Sigmoid colon (tissue), 7 donors: ENCODE measurements at places on chromosomes 12 and 14. TPM values are rescaled to one million over a fixed set of nuclear protein-coding genes. Genes with fewer than 3 reads are reported as not detected.
A peak's percentile ranks its signal among the peaks of the same experiment; 100 is the strongest.

The C12orf42 gene
- total RNA-seq = not detected

The KLHL42 gene
- 78.1 TPM for total RNA-seq

DNA sequence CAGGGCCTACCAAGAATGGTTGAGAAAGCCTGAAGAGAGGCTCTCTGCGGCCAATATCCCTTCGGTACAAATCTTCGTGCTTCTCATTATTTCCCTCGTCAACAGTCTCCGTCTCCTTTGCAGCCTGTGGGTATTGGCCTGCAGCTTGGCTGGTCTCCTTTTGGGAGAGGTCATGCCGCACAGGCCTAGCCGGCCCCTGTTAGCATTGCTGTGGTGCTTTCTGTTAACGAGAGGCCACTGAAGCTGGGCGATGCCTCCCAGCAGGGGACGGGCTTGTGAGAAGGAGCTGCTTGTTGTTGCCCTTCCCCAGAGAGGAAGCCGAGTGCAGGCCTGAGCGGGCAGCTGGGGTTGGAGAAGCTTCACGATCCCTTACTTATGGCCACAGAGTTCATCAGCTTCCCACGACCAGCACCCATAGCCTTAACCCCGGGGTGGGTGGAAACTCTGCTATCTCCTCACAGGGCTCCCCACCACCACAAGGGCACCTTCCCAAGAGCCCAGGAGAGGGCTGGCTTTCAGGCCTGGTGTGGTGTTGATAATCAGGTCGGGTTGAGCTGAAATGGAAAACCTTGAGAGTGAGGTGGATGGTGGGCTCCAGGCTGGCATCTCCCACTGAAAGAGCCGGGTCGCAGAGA is 228.6 kb downstream of the ZFP36L1 start:
- DNase-seq = no peak

DNA sequence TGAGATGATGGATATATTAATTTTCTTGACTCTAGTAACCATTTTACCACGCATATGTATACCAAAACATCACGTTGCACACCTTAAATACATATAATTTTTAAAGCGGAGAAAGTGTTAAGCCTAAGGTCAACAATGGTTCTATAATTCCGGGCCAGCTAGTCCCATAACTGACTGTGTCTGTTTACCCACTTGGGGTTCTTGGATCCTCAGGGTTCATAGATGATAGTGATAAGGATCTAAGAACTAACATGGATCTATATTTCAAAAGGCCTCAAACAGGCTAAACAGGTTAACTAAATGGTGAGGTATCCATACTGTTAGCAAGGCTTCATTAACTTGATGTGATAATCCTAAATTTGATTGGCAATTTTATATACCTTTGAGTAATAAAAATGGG is 9.8 kb downstream of the SLC38A1 start:
- DNase-seq = no peak

DNA sequence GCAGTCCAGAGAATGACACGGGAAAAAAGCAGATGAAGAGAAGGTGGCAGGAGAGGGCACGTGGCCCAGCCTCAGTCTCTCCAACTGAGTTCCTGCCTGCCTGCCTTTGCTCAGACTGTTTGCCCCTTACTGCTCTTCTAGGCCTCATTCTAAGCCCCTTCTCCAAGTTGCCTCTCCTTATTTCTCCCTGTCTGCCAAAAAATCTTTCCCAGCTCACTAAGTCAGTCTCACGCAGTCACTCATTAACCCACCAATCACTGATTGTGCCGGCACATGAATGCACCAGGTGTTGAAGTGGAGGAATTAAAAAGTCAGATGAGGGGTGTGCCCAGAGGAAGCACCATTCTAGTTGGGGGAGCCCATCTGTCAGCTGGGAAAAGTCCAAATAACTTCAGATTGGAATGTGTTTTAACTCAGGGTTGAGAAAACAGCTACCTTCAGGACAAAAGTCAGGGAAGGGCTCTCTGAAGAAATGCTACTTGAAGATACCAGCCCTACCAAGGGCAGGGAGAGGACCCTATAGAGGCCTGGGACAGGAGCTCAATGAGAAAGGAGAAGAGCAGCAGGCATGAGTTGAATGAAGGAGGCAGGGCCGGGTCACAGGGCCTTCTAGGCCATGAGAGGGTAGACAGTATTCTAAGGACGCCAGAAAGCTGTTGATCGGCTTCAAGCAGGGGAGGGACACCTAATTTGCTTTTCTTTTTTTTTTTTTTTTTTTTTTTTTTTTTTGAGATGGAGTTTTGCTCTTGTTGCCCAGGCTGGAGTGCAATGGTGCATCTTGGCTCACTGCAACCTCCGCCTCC is 40.9 kb downstream of the DAD1 start:
- DNase-seq = no peak

GRCh38 chr14:29227631-29228030 is 461.0 kb downstream of the FOXG1 start:
- no peak for DNase-seq

- DNase-seq = no peak
Observed at GRCh38 chr12:72982356-72982755, 710.2 kb downstream of the TRHDE start.

GRCh38 chr12:50765095-50765911 is 1.4 kb downstream of the ATF1 start:
- no peak for DNase-seq

GRCh38 chr14:68274725-68275124 is 455.1 kb downstream of the RAD51B start:
- DNase-seq = no peak

DNA sequence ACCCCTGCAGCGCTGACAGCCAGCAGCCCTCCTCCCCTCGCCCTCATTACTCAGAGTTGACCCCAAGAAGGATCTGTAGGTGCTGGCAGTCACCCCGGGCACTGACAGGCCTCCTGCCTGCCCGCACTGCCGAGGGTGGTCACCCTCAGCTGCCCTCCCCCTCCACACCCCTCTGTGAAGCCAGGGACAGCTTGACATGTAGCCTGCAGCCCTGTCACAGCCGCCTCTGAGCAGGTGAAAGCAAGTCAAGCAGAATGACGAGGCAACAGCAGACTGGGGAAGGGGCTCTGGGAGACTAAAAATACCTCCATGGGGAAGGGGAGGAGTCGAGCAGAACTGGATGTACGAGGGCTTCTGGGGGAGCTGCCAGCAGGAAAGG is 178.1 kb downstream of the DPF3 start:
- DNase-seq = peak; percentile 37

The SMOC1 gene
- total RNA-seq = 0.71 TPM

The EXOC5 gene
- 54.9 TPM for total RNA-seq

DNA sequence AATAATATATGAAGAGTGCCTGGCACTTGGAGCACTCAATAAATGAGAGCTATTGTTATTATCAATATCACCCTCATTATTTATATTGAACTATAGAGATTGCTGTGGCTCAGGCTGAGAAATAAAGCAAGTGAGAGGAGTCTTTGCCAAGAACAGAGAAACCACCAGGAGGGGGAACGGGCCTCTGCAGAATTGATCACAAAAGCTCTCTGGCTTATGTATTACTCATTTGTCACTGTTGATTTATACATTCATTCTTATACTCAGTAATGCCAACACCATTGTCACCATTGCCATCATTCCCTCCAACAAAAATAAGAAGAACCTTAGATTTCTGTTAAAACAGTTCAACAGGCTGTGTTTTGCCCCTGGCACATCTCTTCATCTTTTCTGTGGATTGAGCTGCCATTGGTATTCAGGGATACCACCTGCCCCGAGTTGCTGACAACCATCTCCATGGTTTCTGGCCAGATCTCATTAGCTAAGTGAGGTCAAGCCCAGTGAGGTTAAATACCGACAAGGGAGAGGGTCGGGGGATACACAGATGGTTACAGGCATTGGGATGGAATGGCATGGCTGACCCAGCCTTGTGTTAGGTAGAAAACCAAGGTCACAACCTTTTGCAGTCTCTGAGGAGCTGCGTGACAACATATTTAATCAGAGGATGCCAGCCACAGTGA is 21.8 kb upstream of the PCNX1 start:
- no peak for DNase-seq

GRCh38 chr14:100004392-100004791 is 60.8 kb upstream of the EVL start:
- DNase-seq = no peak

The LBHD2 gene
- total RNA-seq = not detected

DNA sequence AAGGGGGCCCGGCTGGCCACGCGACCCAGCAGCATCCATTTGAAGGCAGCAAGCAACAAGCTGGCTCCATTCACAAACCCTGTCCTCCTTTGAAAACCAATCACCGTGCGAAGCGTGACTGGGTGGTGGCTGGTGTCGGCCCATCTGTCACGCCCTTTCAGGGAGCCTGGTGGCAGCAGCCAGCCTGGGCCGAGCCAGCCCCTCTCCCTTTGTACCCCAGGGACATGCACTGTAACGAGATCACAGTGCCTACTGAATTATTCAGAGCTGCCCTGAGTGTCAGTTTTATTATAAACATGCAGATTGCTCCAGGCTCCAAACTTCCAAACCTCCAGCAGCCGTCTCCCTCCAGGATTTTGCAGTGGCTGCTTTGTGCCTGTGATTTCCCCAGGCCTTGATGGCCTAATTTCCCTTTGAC is 22.3 kb upstream of the CTDSP2 start:
- DNase-seq = peak; percentile 82

- DNase-seq = no peak
Observed at GRCh38 chr14:63857466-63858030, 4.7 kb downstream of the SYNE2 start.

- DNase-seq = peak; percentile 19
Observed at GRCh38 chr14:103353362-103353761, 19.3 kb downstream of the EIF5 start.

- no peak for DNase-seq
Observed at GRCh38 chr12:52606581-52607218, 5.4 kb upstream of the KRT72 start.
